Stimulated activated CD8-positive, alpha-beta memory T cell treated with anti-CD3 and anti-CD28 coated beads, Interleukin-7, amount 100 ng/mL, for 1 hour (primary cell): ENCODE measurements at places on chromosomes 16 and 17.

DNA sequence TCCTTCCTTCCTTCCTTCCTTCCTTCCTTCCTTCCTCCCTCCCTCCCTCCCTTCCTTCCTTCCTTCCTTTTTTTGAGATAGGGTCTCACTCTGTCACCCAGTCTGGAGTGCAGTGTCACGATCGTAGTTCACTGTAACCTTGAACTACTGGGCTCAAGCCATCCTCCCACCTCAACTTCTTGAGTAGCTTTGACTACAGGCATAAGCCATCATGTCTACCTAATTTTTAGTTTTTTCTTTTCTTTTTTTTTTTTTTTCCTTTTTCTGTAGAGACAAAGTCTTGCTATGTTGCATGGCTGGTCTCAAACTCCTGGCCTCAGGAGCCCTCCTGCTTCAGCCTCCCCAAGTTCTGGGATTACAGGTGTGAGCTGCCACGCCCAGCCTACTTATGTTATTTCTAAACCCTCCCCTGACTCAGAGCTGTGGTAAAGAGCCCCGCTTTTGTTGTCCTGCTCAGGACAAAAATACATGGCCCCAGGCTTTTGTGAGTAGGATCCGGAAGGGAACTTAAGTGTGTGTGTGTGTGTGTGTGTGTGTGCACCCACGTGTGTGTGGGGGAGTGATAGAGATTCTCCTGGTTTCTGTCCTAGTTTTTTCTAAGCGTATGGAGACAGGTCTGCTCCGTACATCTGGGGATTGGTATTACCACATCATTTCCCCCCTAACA is 67.1 kb downstream of the PRKCB start:
- DNase-seq = no peak

GRCh38 chr17:57344261-57344660 is 87.9 kb downstream of the MSI2 start:
- DNase-seq = no peak

DNA sequence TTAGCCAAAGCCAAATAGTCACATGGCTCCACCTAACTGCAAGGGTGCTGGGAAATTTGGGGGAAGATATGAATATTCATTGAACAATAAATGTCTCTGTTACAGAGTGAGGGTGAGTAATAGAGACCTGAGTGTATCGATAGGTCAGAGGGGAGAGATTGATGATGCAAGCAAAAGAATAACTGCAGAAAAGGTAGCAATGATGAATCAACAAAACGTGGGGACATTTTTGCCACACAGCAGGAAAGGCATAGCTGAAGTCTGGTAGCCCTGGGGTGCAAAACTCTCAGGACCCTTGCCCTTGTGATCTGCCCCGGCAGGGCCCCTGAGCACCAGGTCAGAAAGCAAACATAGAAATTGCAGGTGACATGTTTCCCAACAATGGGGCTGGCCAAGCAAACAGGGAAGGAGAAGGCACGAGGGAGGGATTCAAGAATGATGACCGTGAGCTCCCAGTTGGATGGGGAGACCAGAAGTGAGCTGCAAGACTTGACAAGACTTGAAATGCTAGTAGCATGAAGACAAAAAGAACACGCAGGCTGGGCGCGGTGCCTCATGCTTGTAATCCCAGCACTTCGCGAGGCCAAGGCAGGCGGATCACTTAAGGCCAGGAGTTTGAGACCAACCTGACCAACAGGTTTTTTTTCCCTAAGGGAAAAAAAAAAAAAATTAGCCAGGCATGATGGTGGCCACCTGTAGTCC is 12.7 kb upstream of the HERPUD1 start:
- no peak for DNase-seq

DNA sequence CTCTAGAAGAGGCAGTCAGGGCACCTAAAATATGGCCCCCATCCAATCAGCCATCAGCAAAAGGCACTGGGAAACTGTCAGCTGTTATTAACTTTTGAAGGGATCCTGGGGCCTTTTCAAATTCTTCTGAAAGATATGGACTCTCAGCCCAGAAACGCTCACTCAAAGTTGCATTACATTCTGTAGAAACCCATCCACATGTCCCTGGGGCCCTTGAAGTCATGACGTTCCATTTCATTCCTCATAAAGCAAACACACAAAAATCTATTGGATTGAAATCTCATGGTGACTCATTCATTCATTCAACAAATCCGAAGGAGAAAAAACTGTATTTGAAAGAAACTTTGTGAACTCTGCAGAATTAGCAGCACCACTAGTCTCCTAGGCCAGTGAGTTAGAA is 215.3 kb downstream of the C16orf95 start:
- DNase-seq = no peak

DNA sequence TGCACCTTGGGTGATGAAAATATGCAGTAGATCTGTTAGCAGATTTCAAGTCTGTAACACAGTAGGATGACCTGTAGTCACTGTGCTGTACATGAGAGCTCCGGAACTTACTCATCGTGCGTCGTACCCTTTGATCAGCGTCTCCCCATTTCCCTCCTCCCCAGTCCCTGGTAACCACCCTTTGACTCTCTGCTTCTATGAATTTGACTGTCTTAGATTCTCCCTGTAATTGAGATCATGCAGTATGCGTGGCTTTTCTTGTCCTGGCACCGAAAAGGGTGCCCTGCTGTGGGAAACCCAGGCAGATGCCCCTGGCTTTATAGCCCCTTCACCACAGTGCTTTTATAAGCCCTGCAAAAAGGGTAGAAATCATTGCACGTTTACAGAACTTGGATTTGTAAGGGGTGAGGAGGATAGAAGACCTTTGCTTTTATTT is 20.5 kb downstream of the CLEC16A start:
- no peak for DNase-seq

- DNase-seq = no peak
Observed at GRCh38 chr16:57728336-57729181, 7.0 kb upstream of the KATNB1 start.

DNA sequence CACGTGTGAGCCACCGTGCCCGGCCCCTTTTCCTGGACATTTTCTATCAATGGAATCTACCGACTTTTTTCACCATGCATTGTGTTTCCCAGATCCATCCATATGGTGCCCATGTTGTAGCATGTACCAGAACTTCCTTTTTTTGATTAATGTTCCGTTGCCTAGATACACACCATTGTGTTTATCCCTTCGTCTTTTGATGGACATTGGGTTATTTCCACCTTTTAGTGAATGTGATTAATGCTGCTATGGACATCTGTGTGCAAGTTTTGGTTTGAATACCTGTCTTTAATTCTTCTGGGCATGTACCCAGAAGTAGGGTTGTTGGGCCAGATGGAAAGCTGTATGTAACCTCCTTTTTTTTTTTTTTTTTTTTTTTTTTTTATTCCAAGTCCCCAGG is 79.8 kb downstream of the NT5M start:
- DNase-seq = no peak

- DNase-seq = no peak
Observed at GRCh38 chr17:30477774-30478115, 537 bp downstream of the GOSR1 start.

- DNase-seq = no peak
Observed at GRCh38 chr17:63426041-63426916, 19.8 kb downstream of the CYB561 start.

GRCh38 chr17:32348483-32348800 is 1.5 kb upstream of the ZNF207 start:
- no peak for DNase-seq

DNA sequence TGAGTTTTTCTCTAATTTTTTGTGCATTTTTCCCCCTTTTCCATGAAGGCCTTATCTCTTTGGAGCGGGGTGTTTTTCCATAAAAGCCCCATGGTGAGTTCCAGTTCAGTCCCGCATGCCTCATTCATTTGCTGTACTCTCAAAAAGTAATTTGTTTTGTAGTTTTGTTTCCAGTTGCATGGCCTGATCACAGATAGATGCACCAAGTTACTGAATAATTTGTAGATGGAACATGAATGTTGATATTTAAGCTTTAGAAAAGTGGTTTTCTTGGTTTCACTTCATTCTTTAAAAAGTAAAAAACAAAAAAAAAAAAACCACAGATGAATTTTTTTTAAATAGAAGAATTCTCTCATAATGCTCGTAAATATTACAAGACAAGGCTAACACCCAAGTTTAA is 349.2 kb downstream of the BCAS3 start:
- DNase-seq = no peak

- no peak for DNase-seq
Observed at GRCh38 chr17:311119-311782, 41.4 kb downstream of the RPH3AL start.
